Germinal center (tissue), 1 donor: ENCODE measurements at places on chromosomes 4 and X.

GRCh38 chrX:74133156-74133796 is 170.7 kb upstream of the ZCCHC13 start:
- DNase-seq: peak; percentile 14

- no peak for DNase-seq
Measured at GRCh38 chr4:153137159-153137558, 67.1 kb upstream of the TRIM2 start.

- DNase-seq: no peak
Measured at GRCh38 chr4:188147176-188147575, 7.9 kb downstream of the TRIML1 start.

GRCh38 chrX:22117633-22118032 is 85.5 kb downstream of the PHEX start:
- no peak for DNase-seq

DNA sequence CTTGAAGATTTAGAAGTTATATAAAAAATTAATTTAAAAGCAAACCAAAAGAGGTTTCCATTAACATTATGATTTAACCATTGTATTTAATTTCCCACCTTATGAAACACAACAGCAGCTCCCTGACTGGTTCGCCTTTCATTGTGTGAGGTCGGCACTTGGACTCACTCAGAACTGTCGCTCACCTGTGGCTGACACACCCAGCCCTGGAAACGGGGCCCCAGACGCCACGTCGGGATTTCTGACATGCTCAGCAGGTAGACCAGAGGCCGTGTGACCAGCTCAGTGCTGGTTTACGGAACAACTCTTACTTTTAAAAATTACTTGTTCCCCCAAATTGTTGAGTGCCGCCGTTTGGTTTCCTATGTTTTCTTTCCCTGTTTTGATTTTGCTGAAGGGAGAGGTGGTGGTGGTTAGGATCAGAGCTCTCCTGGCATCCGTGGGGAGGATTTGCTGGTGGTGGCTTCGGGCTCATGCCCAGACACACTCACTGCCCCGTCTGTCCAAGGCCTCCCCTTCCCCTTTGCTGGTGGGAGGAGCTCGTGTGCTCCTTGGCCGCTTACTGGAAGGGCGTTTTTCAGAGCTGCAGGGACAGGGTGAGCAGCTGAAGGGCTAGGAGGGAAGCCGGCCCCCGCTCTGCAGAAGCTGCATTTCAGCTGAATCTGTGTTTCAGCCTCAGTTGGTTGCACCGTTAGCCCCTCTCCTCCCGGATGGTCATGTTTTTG is 59.2 kb downstream of the CPLX1 start:
- no peak for DNase-seq

GRCh38 chr4:173057901-173058300 is 110.7 kb upstream of the GALNT7 start:
- no peak for DNase-seq

- no peak for DNase-seq
Measured at GRCh38 chr4:94290245-94290644, 52.4 kb downstream of the HPGDS start.

GRCh38 chr4:84167564-84167963 is 331.5 kb downstream of the NKX6-1 start:
- no peak for DNase-seq

GRCh38 chrX:113260474-113260873 is 419.8 kb upstream of the AMOT start:
- DNase-seq: no peak

DNA sequence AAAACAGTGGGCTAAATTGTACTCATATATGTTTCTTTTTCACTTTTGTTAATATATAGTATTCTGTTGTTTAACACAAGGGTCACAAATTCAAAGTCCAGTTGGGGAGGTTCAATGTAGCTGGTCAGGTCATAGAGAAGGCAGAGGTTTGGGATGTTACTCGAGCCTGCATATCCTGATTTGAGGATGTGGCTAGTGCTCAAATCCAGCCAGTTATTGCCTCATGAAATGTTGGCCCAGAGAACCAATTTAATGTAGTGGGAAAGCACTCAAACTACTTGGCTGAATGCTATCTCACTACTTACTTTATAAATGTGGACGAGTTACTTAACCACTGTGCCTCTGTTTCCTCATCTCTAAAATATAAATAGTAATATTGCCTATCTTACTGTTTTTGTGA is 12.5 kb downstream of the USO1 start:
- DNase-seq: no peak

DNA sequence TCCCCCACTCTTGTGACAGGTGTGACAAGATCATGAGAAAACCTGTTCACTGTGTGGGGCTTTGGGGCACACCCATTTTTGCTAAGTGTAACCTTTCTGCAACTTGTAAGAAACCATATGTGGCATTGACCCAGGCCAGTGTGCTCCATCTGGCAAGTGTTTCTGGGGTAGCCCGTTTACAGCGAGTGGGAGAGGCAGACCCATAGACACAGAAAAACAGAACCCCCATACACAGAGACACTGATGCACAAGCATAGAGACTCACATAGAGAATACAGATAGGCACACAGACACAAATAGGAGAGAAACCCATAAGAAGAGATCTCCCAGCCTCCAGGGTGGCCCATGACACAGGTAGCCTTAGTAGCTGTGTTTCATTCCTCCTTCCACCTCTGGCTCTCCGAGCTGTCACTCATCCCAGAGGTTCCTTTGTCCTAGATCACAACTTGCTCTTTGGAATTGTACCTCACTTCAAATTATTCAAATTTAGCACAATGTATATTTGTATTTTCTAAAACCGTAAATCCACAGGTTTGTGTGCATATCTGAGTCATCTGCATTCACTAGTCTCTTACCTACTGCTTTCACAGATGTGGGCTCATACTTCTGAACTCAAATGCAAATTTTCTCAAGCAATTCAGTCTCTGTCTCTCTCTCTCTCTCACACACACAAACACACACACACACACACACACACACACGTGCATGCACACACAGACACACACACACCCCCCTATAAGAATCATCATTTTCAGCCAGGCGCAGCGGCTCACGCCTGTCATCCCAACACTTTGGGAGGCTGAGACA is 114.4 kb downstream of the SH3KBP1 start:
- no peak for DNase-seq

GRCh38 chr4:1511441-1512041 is 105.3 kb upstream of the NKX1-1 start:
- DNase-seq: no peak

- DNase-seq: no peak
Measured at GRCh38 chr4:130338851-130339250, 1242.9 kb downstream of the C4orf33 start.

GRCh38 chrX:19743386-19743785 is 144.0 kb downstream of the SH3KBP1 start:
- DNase-seq: no peak

- DNase-seq: no peak
Measured at GRCh38 chr4:126247409-126247808, 932.7 kb downstream of the FAT4 start.

GRCh38 chrX:20527041-20527440 is 260.3 kb upstream of the RPS6KA3 start:
- DNase-seq: no peak

DNA sequence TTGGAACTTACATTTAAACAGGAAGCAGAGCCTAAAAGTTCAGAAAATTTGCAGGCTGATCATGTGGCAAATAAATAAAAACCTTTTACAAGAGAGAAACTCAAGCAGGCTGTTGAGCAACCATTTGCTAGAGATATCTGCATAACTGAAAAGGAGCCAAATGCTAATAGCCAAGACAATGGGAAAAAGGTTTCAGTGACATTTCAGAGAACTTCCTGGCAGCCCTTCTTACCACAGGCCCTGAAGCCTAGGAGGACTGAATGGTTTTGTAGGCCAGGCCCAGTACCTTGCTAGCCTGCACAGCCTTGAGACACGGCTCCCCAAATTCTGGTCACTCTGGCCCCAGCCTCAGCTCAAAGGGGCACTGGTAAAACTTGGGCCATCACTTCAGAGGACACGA is 945.1 kb downstream of the ADGRL3 start:
- no peak for DNase-seq

DNA sequence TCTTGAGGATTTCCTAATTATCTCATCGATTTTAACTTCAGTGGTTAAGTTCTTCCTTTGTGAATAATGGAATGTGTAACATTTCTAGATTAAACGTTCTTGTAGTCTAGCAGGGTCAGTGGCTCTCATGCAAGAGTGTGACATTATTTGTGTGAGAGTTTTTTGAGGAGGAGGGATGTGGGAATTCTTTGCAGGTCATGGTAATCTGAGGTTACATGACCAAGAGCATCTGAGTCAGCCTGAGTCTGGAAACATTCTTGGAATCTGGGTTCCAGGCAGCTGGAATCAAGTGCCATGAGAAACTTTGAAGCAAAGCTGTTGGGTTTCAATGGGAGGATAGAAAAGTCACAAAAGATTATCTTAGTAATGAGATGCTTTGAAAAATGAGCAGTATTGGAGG is 49.5 kb downstream of the GK start:
- no peak for DNase-seq

DNA sequence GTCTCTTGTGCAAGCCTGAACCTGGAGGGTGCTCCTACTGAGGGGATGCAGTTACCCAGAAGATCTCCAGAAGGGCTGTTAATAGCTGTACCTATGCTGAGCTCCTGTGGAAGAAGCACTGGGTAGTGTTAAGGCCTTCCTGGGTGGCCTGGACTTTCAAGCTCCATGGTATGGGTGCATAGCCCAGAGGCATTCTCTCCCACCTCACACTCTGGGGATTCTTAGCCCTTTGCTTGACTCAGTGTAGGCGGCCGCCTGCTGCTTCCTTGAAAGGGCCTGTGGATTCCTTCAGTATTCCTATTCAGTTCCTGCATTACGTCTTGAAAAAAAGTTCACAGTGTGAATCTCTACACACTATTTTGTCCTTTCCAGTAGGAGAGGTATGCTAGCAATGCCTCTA is 235.7 kb upstream of the MAGEB16 start:
- DNase-seq: no peak

DNA sequence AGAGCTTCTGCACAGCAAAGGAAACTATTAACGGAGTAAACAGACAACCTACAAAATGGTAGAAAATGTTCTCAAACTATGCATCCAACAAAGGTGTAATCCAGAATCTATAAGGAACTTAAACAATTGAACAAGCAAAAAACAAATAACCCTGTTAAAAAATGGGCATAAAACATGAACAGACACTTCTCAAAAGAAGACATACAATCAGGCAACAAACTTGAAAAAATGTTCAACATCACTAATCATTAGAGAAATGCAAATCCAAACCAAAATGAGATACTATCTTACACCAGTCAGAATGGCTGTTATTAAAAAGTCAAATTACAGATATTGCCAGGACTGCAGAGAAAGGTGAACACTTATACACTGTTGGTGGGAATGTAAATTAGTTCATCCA is 309.6 kb upstream of the KLF3 start:
- no peak for DNase-seq

DNA sequence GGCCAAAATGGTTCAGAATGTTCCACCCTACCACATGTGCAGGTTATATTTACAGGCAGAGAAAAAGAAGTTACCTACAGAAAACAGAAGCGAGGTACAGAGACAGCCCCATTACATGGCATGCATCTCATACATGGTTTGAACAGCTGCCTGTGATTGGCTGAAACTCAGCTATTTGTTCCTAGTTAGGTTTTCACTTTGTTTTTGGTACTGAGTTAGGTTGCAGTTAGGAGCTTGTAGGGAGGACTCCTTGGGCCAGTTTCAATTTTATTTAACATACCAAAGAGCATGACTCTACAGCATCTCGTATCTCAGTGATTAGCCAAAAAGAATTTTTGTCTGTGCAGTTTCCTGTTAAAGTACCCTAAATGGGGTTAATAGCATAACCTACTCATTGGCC is 392.0 kb downstream of the MAPK10 start:
- DNase-seq: no peak

GRCh38 chr4:67204441-67204840 is 340.9 kb downstream of the CENPC start:
- DNase-seq: no peak

DNA sequence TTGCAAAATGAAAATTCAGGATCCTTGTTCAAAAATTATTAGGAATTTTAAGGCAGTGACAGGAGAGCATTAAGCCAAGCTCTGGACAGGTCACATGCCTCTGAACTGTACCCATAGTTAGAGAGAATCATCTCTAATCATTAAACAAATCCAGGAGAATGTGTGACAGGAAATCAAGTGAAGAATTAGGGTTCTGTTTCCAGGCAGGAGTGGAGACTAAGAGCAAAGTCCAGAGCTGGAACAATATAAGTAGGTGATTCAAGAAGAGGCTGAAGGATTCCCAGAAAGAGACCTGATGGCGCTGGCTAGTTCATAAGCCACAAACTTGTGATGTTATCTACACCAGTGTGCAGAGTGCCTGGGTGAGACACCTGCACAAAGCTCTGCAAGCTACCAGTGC is 104.6 kb upstream of the PRKG2 start:
- DNase-seq: no peak

DNA sequence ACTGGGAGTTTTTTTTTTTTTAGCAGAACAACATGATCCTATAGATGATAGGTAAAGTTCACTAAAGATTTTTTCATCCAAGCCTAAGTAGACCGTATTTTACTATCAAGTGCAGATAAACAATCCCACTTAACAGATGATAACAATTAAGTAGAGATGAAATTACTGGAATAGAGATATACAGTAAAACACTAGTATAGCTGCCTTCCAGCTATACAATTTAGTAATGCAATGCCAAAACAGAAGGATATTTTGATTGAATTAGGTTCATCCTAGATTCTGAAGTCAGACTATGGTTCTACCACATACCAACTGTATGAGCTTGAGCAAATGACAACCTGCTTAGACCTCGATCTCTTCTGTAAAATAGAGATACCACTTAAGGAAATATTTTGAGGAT is 24.3 kb downstream of the KLHL8 start:
- DNase-seq: no peak

GRCh38 chr4:122815248-122815647 is 11.4 kb upstream of the FGF2 start:
- DNase-seq: no peak

GRCh38 chr4:150583287-150584110 is 1.5 kb downstream of the MAB21L2 start:
- no peak for DNase-seq

GRCh38 chr4:113593400-113594230 is 167.9 kb downstream of the CAMK2D start:
- peak; percentile 61 for DNase-seq

- DNase-seq: no peak
Measured at GRCh38 chr4:102578819-102579218, 77.7 kb downstream of the NFKB1 start.

DNA sequence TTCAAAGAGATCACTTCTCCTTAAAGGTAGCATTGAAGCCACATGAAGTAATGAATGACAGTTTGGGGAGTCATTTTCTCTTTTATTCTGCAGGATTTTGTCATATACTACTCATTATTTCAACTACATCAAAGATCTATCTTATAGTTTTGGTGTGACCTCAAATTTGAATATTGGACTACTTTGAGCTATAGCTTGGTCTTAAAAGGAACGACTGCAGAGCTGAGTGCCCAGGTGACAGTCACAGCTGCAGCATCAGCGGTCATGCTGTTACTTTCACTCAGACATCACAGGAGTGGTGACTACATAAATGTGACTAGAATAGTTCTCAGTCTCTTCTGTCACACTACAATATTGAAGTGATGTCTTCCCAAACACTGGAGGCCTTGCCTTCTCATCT is 10.7 kb upstream of the SPCS3 start:
- DNase-seq: peak; percentile 30

GRCh38 chr4:79281566-79282359 is 44.1 kb downstream of the NAA11 start:
- DNase-seq: no peak

- DNase-seq: no peak
Measured at GRCh38 chrX:32041181-32041580, 969.3 kb upstream of the FTHL17 start.

GRCh38 chr4:58477950-58478349 is 1367.8 kb upstream of the IGFBP7 start:
- DNase-seq: no peak

- no peak for DNase-seq
Measured at GRCh38 chr4:38132107-38132673, 172.0 kb downstream of the PTTG2 start.
